BE2C (cell line): ENCODE measurements at places on chromosomes 3 and 15.
A peak's percentile ranks its signal among the peaks of the same experiment; 100 is the strongest.

DNA sequence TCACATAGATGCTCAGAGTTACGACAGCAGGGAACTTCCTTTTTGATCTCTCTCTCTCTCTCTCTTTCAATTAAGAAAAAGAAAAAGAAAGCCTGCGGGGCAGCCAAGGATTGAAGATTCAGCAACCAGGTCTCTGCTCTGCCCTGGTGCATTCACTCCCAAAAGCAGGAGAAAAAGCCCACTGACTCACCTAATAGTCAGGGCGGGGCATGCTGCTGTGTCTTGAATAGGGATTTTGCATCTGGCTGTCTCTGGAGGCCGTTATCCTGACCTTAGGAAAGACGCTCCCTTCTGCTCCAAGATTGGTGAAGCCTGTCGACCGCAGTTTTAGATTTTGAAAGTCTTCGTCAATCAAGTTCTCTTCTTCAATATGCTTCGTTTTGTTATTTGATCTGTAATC, 20.8 kb upstream of the ITGB5 start:
- DNase-seq, result no peak

GRCh38 chr3:151087648-151088047, 2.2 kb downstream of the MED12L start:
- no peak for DNase-seq

DNA sequence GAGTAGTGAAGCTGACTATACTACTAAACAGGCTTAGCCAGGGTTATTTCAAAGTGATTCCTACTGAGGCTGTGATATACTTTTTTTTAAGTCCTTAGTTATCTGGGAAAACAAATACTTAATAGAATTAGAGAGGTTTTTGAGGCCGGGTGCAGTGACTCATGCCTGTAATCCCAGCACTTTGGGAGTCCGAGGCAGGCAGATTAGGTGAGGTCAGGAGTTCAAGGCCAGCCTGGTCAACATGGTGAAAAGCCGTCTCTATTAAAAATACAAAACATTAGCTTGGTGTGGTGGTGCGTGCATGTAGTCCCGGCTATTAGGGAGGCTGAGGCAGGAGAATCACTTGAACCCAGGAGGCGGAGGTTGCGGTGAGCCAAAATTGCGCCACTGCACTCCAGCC, 34.2 kb downstream of the PRTG start:
- DNase-seq, result no peak

DNA sequence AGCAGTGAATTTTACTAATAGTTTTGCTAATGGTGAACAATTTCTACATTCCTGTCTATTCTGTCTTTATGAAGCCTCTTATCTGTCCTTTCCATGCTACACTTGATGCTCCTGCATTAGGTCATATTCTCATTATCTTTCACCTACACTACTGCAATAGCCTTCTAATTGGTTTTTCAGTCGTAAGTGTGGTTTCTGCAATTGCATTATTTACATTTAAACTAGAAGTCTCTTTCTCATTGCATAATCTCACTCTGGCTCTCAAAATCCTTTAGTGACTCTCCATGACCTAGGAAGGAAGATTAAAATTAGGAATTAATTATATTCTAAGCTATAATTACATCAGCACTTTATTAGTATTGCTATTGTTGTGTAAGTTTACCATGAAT, 686.5 kb downstream of the IGSF11 start:
- DNase-seq, result no peak

GRCh38 chr3:115498421-115498820, 124.9 kb upstream of the GAP43 start:
- no peak for DNase-seq

DNA sequence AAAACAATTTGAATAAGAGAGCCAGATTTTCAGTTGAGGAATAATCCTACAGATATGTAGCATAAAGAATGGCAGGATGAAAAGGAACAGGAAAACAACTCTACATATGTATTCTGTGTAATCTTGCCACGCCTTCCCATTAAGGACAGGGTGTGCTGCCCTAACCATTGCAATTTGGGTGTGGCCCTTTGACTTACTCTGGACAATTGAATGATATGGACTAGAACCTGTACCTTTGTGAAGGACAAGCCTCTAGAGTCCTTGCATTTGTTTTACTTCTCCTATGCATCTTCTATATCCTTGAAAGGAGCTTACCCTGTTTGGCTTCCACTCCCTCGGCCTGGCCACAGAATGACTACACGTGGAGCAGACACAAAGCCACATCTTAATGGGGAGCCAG, 1261.6 kb upstream of the GBE1 start:
- no peak for DNase-seq

- no peak for DNase-seq
Observed at GRCh38 chr3:168684519-168684918, 588.8 kb upstream of the GOLIM4 start.

- no peak for DNase-seq
Observed at GRCh38 chr15:85406916-85407315, 26.5 kb downstream of the AKAP13 start.

- no peak for DNase-seq
Observed at GRCh38 chr3:129777806-129778205, 115.7 kb downstream of the TMCC1 start.

GRCh38 chr3:81995329-81995728, 233.9 kb upstream of the GBE1 start:
- no peak for DNase-seq

DNA sequence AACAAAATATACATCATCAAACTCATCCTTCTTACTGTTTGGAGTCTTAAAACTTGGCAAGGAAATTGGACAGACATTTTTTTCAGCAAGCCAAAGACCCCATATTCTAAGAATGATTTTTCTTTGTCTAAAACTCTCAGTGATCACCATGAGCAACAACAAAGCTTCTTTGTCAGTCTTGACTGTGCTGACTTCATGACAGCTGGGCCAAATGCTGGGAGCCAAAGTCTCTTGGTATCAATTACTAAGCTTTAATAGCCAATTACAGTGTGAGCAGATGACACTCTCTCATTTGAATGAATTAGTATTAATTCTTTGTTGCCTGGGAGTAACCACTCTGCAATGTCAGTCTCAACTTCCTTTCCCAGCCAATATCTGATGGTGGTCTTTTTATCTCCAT, 48.1 kb upstream of the GK5 start:
- no peak for DNase-seq

- no peak for DNase-seq
Observed at GRCh38 chr3:143001034-143001368, 369 bp upstream of the U2SURP start.

DNA sequence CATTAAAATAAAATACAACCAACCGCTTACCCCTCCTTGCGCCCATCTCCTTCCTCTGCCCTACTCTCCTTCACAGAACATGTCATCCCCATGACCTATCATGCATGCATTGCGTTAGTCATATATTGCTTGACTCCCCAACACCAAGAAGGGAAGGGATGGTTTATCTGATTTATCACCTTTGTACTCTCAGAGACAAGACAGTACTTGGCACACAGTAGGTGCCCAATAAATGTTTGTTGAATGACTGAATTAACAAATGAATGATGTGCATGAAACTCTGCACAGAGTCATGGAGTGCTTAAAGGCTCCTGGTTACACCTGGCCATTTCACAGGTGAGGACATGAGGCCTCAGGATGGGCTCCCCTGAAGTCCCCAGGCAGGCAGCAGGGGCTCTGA, 59.7 kb downstream of the IQSEC1 start:
- DNase-seq, result no peak

GRCh38 chr15:79900087-79900486, 3.3 kb upstream of the MTHFS start:
- no peak for DNase-seq

DNA sequence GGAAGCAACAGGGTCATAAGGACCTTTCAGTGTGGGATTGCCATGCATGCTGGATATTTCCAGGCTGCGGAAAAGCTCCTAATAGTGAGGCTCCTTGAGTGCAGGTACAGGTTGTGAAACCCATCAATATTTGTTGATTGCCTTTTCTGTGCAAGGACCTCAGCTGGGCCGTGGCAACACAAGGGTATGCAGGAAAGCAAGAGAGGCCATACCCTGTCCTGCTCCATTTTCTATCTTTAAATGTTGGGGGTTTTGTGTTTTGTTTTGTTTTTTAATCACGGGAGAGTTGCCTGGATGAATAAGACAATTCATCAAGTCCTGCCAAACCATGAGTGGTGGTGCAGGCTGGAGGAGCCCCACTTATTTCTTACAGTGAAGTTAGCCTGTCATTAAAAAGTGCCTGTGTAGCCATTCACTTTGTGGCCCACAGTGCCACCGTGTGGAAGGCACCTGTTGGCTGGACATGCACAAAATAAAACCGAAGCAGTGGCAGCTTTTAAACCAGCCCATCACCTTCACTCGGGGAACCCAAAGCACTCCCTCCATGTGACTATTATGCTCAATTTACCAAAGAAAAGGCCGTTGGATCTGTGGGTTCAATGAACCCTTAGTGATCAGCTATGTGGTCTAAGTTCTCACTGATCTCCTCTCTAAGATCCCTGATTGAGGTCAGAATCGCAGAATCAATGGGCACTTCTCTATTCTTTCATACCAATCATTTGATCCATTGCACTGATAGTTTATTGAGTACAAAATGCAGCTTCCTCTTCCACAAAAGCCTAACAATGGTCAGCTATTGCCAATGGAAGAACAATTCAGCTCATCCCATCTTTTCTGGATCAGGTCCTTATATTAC, 42.2 kb downstream of the CLDN18 start:
- peak; percentile 52 for DNase-seq

DNA sequence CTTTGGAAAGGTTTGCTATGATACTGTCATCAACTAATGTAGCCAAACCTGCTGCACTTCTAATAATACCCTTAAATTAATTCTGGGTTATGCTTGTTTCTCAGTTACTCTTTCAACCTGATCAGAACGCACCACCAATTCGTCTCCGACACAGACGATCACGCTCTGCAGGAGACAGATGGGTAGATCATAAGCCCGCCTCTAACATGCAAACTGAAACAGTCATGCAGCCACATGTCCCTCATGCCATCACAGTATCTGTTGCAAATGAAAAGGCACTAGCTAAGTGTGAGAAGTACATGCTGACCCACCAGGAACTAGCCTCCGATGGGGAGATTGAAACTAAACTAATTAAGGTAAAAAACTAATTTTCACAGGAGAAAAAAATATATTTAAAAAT, 7.9 kb upstream of the RPLP1 start:
- DNase-seq, result no peak

DNA sequence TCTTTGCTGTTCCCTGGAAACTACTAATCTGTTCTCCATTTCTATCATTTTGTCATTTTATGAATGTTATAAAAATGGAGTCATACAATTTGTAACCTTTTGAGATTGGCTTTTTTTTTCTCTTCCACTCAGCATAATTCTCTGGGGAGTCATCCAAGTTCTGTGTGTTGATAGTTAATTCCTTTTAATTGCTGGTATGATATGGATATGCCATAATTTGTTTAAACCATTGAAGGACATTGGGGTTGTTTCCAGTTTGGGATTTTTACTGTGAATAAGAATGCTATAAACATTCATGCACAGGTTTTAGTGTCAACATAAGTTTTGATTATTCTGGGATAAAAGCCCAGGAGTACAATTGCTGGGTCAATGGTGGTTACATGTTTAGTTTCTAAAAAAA, 279.4 kb downstream of the WNT5A start:
- DNase-seq, result no peak

DNA sequence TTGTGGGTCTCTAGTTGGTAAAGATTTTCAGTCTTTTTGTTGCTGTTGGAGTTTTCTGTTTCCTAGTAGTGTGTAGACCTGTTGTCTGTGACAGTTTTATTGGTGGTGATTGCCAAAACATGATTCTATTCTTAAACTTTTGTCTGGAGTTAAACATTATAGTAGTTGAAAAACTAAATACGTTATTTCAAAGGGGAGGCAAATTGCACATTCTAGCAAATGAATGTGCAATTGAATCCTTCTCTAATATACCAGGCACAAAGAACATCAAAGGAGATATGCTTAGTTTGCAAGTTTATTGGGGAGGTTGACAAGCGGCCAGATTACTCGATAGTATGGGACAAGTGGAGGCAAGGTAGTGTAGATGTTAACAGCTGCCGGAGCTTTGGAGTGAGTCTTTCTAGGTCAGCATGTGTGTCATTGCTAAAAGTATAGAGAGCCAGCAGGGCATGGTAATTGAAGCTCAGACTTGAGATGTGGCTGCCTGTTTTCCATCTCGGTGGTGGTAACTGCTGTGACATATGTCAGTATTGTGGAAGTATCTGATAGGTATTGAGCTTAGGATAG, 20.6 kb downstream of the CHD2 start:
- DNase-seq, result no peak

DNA sequence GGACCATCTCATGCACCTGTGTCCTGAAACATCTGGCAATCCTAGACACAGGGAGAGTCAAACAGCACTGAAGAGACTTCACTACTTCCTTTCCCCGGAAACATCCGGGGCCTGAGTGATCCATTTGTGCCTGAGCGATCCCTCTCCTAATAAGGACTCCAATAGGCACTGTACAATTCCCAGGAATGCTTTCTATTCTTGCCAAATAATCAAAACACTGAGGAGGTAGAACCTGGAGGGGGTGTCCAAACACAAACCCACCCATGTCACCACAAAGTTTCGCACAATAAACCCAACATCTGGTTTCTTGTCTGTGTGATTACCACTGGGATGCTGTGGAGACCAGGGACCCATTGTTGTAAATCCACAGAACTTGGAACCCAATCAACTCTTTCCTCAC, 205.0 kb downstream of the OPA1 start:
- no peak for DNase-seq

DNA sequence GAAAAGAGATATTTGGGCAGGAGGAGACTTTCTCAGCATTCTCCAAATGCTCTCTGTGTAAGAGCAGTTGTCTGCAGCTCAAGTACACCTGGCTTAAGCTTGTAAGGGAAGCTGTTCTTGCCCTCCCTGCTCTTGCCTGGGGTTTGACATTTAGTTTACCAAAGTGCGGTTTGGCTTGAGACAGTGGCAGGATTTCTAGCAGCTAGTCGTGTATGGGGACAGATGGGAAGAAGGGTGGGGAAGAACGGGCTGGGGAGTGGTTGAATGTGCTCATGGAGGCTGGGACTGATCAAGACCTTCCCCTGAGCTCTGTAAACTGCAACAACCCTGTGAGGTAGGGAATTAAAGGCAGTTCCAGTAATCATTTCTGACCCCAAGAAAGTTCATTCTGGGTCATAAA, 39.8 kb downstream of the SQOR start:
- DNase-seq, result no peak

DNA sequence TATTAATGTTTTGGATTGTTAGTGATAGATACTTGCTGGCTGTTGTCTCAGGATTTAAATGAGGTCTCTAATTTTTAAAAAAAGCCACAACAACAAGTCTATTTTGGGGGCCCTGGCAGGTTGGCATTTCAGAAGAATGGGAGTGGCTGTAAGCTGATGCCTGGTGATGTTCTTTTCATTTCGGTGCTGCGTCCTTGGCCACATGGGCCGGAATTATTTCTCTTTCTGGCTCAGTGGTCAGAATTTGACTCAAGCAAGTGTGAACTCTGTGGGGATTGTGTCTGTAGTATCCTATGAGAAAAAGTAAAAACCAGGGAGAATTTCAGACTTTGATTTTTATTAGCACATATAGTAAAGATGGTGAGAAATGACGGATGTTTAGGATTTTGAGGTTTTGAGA, 203.0 kb downstream of the AKAP13 start:
- no peak for DNase-seq

DNA sequence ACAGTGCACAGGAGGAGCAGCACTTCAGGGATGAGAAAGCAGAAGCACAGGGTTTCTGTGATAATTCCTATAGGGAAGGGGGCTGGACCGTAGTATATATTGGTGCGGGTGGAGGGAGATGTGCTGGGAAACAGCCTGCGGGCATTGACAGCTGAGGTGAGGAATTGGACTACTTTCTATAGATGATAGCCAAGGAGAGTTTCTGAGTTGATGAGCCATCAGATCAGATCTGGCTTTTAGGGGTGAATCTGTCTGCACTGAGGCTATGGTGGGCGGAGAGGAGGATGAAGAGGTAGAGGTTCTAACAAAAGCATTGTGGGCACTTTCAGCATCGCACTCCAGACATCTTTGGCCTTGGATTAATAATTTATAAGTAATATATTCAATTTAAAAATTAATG, 33.1 kb downstream of the SELENOT start:
- no peak for DNase-seq
